H1 (cell line): ENCODE measurements at places on chromosomes 6 and 20.

GRCh38 chr6:44247338-44248302, 719 bp downstream of the HSP90AB1 start:
- no peak for DNase-seq

DNA sequence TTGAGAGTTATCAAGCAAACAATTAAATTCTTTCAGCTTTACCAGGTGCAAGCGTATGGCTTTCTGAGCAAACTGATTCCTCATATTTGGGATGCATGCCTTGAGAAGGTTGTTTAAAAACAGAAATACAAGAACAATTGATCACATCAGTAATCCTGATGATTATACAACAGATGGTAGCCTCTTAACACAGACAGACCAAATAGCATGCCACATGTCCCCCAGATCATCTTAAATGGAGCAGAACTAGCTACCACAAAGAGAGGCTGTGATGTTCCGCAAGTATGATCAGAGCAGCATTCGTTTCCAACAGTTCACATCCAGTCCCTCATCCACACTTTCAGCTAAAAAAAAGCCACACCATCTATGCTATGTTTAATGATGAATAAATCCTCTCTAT, 246.2 kb upstream of the NRSN1 start:
- no peak for DNase-seq

- DNase-seq = no peak
These were observed 100.1 kb downstream of the SMLR1 start for GRCh38 chr6:130927305-130927704.

- no peak for DNase-seq
These were observed 258.1 kb downstream of the CLIC5 start for GRCh38 chr6:45757443-45758130.

- DNase-seq = no peak
These were observed 481.1 kb upstream of the MAN1A1 start for GRCh38 chr6:119830494-119831295.

GRCh38 chr20:4412216-4412615, 309.5 kb upstream of the PRND start:
- DNase-seq = no peak

- DNase-seq = no peak
These were observed 52.3 kb upstream of the L3MBTL3 start for GRCh38 chr6:129966125-129966524.

- no peak for DNase-seq
These were observed 2.2 kb downstream of the PSORS1C1 start for GRCh38 chr6:31116661-31117385.

DNA sequence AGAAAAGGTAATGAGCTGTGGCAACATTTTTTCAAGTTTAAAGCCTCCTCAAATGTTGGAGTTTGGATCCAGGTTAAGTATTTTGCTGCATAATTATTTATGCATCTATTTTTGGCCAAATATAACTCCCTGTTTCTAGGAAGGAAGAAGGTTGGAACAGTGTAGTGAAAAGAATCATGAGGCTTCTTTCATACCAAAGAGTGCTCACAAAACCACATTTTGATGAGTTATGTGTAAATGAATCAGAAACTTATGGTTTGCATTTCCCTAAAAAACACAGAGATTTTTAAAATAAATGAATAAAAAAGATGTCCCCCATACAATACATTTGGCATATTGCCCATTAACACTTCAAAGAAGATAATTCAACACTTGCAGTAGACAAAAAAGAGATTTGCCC, 246.9 kb upstream of the PRDM1 start:
- no peak for DNase-seq

- DNase-seq = no peak
These were observed 619.0 kb downstream of the TFAP2A start for GRCh38 chr6:9795880-9796279.

GRCh38 chr20:3866464-3866863, 19.8 kb downstream of the MAVS start:
- DNase-seq = no peak

DNA sequence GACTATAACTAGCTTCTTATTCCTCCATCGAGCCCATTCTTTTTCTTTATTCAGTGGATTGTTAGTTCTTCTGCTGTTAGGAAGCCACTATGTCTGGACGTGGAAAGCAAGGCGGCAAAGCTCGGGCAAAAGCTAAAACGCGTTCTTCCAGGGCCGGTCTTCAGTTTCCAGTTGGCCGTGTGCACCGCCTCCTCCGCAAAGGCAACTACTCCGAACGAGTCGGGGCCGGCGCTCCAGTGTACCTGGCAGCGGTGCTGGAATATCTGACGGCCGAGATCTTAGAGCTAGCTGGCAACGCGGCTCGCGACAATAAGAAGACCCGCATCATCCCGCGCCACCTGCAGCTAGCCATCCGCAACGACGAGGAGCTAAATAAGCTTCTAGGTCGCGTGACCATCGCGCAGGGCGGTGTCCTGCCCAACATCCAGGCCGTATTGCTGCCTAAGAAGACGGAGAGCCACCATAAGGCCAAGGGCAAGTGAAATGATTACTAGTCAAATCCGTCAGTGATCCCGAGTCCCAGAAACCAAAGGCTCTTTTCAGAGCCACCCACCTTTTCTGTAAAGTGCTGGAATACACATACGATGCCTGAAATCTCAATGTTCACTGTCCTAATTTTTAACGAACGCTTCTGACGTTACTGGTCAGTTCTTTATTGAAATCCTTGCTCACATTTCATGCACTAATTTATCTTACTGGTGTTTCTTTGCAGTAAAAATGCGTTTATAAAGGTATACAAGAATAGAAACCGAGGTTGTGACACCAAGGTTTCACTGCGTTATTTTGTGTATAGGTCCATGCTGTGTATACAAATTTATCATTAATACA, 129.9 kb downstream of the HFE start:
- DNase-seq = peak; percentile 87

- no peak for DNase-seq
These were observed 4.8 kb upstream of the IL17F start for GRCh38 chr6:52249078-52249477.

DNA sequence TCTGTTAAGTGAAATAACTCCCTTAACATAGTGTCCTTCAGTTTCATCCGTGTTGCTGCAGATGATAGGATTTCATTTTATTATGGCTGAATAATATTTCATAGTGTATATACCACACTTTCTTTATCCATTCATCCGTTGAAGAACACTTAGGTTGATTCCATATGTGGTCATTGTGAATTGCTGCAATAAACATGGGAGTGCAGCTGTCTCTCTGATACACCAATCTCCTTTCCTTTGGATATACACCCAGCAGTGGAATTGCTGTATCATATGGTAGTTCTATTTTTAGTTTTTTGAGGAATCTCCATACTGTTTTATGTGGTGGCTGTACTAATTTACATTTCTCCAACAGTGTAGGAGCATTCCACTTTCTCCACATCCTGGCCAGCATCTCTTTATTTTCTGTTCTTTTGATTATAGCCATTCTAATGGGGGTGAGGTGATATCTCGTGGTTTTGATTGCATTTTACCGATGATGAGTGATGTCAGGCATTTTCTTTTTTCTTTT, 193.2 kb downstream of the SLC16A10 start:
- no peak for DNase-seq

DNA sequence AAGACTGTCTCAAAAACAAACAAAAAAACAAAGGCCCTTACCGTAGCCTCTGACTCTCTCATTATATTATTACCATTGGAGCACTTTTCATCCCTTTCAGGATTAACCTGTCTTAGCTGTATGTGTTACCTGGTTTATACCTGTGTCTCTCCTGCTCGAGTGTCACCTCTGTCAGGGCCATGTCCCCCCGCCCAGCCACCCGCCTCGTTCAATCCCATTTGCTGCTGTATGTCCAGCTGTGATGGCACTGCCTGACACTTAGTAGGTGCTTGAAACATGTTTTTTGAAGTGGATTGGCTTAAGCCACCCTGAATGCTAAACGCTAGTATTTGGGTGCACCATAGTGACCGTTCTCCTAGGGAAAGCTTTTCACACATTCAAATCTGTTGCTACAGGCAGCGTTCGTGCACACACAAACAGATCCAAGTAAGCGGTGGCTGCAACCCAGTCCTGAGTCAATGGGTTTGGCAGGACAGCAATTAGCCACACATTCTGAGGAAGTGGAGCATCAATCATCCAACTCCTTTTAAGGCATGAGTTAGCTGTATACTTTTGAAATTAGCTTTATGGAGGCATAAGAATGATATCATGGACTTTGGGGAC, 98.9 kb upstream of the ZNF217 start:
- DNase-seq = no peak

DNA sequence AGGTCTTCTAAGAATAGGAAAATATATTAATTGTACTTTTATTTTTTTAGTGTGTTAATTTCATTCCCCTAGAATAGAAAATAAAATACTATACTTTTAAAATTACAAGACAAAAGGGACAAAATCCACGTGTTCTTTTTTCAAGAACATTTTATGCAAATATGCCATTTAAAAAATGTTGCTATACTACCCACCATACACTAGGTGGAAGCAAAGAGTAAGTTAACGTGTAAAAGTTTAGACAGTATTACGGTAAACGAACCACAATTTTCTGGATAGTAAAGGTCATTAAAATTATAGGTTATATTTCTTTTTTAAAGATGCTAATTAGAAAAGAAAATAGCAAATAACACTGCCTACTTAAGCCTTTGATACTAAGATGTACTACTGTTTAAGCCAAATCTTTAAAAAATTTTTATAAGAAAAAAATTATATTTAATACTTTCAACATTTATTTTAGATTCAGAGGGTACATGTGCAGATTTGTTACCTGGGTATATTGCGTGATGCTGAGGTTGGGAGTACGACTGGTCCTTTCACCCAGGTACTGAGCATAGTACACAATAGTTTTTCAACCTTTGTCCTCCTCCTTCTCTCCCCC, 287.6 kb downstream of the PHF3 start:
- no peak for DNase-seq

DNA sequence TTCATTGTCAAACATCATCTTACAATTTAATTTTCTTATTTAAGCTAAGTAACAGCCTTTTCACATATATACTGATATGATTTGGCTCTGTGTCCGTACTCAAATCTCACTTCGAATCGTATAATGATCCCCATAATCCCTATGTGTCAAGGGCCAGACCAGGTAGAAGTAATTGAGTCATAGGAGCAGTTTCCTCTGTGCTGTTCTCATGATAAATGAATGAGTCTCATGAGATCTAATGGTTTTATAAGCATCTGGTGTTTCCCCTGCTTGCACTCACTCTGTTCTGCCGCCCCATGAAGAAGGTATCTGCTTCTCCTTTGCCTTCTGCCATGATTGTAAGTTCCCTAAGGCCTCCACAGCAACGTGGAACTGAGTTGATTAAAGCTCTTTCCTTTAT, 25.1 kb upstream of the CMTR1 start:
- DNase-seq = no peak
